ENCODE measurements at places on chromosomes 7 and 10.

- DNase-seq: no peak
Measured at GRCh38 chr7:144819566-144819965, 16.3 kb downstream of the TPK1 start.

DNA sequence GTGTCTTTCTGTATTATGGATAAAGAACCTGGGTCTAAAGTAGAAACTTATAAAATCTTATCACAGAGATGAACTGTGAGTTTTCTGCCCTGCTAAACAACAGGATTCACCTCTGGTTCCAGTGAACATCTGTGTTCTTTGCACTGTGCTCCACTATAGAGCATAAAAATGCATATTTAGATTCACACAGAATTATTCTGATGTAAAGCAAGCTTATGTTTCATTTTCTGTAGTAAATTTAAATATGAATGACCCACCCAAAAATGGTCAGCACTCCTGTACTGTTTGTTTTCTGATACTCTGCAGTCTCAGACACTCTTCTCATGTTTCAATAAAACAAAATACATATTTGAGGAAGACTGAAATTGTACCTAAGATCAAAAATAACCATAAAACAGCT, 204.5 kb upstream of the PLXDC2 start:
- DNase-seq: no peak

GRCh38 chr7:148146346-148146745, 444.2 kb upstream of the C7orf33 start:
- DNase-seq: no peak

GRCh38 chr10:103199488-103199887, 6.4 kb upstream of the NT5C2 start:
- no peak for DNase-seq

DNA sequence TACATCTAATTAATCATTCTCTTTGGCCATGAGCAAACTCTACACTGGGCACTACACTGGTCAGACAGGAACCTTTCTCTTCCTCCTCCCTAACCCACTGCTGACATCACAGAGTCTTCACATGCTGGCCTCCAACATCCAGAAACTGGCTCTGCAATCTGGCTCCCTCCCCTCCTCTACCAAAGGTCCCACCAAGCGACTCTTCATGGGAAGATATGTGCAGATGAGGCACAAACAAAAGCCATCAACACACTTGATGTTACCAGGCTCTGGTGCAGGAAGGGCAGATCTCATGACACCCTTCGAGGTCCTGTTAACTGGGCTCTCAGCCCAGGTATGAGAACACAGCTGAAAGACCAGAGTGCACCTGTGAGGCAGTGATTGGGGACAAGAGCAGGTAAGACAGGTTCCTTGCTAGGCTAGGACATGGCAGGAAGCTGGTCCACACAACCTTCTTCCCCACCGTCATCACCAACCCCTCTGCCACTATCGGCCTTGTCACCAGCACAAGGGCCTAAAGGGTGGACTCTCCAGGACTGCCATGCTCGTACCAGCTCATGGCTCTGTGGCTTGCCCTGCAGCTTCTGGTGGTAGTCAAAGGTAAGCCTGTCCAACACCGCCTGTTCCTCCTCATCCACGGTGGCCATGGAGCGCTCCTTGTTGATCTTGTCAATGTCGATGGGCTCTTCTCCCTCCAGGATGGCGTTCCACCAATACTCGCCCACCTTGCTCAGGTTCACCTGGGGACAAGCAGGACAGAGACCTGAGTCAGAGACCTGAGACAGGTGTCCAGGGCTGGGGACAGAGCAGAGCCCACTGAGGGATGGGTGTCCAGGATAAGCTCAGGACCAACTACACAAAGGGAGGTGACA, 66.6 kb upstream of the CAMK2B start:
- DNase-seq: peak; percentile 13

- DNase-seq: peak; percentile 7
Measured at GRCh38 chr10:100303724-100304319, 17.3 kb upstream of the BLOC1S2 start.

DNA sequence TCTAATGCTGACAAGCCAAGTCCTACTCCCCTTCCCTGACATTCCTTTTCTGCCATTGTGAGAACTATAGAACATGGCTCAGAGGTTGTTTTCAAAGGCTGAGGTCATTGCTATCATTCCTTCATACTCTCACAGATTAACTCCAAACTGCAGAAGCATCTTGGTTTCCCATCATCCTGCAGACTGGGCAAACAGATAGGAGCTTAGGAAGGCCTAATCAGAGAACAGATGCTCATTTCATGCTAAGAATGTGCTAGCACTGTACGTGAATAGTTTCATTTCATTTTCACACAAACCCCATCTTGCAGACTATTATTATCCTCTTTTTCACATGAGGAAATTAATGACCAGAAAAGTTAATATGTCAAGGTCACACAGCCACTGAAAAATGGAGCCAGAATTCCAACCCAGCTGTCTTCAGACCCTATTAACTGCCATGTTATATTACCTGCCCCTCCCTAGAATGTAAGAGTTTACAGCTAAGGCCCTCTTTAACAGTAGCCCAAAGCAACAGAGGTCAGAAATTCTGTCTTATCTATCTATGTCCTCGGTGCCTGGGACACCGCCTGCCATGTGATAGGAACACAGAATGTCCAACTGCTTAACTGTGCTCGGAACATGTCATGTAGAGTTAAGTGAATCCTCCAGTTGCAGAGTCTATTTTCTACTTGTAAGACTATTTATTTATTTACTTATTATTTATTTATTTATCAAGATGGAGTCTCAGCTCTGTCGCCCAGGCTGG, 2.9 kb upstream of the LCOR start:
- no peak for DNase-seq

DNA sequence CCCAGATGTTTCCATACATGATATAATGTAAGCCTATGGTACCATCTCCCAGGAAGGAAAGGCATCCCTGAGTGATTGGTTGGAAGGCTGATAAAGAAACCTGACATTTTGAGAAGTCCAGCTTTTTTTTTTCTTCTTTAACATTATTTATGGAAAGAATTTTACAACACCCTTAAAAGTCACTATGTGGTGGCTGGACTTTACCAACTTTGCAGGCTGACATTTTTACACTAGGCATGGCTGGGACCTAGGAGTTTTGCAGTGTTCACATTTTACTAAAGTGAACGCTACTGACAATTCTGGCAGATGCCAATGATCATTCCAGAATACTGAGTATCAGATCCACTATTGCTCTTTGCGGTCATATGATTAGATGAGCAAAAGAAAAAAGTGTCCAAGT, 239.9 kb downstream of the GLI3 start:
- DNase-seq: no peak

GRCh38 chr10:33416209-33416608, 81.7 kb upstream of the NRP1 start:
- no peak for DNase-seq

- no peak for DNase-seq
Measured at GRCh38 chr10:91295346-91295745, 74.9 kb downstream of the PCGF5 start.

GRCh38 chr7:43904533-43905208, 1.7 kb downstream of the URGCP start:
- DNase-seq: no peak

- no peak for DNase-seq
Measured at GRCh38 chr10:43801626-43802025, 152.9 kb upstream of the ZNF32 start.

- no peak for DNase-seq
Measured at GRCh38 chr7:93043385-93043985, 74.3 kb downstream of the SAMD9 start.

GRCh38 chr10:133100706-133101415, 13.1 kb downstream of the ADGRA1 start:
- no peak for DNase-seq

- DNase-seq: no peak
Measured at GRCh38 chr10:5184987-5185775, at the start of gene AKR1C8. Gene AKR1C8 (minus strand): TSS chr10:5185150. CDS start chr10:5185104, 46 bp downstream.

DNA sequence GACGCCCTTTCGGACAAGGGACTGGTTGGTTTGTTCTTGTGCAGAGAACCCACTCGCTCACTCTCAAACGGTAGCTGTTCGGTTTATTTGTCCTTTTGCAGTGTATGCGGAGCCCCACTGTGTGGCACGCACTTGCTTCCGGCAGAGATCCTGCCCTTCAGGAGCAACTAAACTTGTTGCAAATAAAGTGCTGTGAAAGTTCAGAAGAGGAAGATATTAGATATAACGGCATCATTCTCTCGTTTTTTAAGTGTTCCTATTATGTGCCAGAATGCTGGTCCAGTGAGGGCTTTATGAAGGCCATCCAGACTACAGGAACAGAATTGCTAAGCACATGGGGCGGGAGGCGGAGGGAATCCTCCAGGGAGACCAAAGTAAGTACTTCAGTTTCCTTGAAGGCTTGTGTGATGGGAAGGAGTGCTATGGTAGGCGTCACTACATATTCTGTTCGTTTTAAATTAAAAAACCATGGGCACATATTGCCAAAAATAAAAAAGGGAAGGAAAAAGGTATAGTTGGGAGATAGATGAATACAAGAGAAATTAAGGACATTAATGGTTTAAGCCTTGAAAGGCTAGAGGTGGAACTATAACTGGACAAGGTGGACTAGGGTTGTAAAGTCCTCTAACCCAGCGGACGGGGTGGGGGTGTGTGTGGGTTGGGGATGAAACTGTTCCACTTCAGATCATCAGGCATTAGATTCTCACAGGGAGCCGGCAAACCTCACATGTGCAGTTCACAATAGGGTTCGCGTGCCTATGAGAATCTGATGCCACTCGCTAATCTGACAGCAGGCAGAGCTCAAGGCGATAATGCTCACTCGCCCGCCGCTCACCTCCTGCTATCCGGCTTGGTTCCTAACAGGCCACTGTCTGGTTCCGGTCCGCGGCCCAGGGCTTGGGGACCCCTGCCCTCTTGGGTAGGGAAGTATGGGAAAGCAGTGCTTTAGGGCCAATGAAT, 704 bp upstream of the ERLIN1 start:
- DNase-seq: no peak

DNA sequence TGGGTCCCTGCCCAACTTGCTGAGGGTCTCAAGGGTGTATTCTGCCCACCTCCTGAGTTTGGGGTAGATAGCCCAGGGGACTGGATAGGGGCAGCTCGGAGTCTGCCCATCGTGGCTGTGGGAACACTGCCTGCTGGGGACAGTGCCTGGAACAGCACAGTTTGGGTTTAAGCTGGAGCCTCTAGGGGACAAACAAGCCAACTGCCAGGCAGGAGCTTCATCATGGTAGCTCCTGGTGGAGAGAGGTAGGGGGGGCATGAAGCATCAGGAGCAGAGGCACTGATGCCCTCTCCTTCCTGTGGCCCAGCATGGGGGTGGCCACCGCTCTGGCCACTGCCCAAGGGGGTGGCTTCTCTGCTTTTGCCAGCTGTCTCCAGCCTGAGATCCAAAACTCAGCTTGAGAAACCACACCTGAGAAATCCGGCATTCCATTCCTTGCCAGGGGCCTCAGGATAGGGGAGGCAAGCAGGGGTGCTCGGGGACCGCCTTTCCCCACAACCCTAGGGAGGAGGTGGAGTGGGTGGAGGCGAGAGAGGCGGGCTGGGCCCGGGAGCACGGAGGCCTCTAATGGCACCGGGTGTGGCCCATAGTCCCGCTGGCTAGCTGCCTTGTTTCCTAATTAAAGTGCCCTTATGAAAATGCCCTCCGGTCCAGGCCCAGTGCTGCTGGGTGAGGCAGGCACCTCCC, 47.6 kb downstream of the UNC5B start:
- no peak for DNase-seq

DNA sequence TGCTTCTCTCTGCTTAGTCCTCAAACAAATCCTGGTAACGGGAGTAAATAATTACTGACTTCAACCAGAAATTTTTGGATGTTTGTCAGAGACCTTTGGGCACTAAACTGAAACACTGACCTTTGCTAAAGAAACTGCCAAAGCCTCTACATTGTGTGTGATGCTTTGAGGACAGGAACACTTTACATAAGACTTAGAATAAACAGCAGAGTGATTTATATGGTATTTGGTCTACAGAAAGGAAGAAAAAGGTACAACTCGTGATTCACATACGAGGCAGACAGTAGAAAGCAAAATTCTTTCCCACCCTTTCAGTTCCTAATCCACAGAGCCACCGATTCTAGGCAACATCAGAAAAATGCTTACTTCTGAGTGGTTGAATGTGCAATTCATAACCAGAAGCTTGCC, 59.8 kb downstream of the SLC16A12 start:
- DNase-seq: no peak

DNA sequence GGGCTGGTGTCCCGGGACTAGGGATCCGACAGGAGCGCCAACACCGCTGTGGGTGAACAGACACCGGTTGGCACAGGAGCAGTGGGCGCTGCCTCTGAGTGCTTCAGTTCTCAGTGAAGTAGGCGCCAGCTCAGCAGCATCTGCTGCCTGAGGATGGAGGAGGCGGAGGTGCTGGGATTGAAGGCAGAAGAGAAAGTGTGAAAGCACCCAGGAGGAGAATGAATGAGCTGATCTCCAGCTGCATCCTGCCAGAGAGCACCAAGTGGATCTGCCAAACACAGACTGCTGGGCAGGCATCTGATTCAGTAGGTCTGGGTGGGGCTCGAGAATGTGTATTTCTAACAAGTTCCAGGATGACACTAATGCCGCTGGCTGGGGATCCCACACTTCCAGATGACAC, 74.5 kb downstream of the LANCL2 start:
- peak; percentile 58 for DNase-seq

GRCh38 chr10:59337201-59337652, 25.1 kb downstream of the FAM13C start:
- no peak for DNase-seq

DNA sequence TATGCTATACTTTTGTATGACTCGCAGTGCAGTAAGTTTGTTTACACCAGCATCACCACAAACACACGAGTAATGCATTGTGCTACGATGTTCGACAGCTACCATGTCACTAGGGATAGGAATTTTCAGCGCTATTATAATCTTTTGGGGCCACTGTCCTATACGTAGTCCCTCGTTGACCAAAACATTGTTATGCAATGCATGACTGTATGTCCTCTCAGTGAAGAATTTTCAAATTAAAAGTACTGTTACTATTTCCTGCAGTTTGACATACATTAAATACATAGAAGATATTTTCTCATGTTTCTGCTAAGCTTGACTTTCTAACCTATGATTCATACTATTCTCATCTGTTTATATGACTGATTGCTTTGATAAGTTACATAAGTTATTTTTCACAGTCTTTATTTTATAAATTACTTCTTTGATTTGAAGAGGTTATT, 203.6 kb downstream of the VTI1A start:
- DNase-seq: no peak

GRCh38 chr10:14215641-14216040, 115.1 kb downstream of the FRMD4A start:
- DNase-seq: no peak

DNA sequence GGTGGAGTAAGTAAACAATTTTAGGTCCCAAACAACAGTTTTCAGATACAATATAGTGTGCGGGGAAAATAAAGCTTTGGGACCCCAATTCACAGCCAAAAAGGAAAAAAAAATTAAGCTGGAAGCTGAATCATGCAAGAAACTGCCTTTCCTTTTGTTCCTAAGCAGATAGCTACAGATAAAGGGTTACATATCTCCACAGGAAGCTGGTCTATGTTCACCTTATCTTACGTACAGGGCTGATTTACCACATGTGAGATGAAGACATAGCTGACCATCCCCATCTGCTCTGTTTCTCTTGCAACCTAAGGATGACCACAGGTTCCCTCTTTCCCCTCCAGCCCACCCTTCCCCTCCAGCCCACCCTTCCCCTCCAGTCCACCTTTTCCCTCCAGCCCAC, 14.2 kb upstream of the PFKP start:
- DNase-seq: no peak
